Tongue (tissue), 3 donors: ENCODE measurements at places on chromosomes 12 and 14.

DNA sequence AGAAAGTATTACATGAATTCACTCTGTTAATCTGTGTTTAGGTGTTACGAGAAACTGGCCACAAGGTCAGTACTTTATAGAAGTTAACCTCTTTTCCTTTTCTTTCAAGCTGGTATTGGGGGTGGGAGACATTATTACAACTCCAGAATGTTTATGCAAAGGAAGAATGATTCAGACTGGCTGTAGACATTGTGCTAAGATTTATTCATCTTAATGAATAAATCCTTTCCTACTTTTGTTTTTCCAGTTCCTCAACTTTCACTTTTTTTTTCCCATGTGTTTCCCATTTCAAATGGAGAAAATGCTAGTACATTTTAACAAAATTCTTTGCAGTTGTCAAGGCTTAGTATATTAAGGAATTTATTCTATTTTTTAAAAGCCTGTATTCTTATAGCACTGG, 1.3 kb downstream of the OTOGL start:
- peak; percentile 22 for DNase-seq

GRCh38 chr14:36069535-36069900, 107.0 kb downstream of the PTCSC3 start:
- peak; percentile 37 for DNase-seq

GRCh38 chr14:90987140-90987539, 73.3 kb downstream of the RPS6KA5 start:
- DNase-seq = no peak

- no peak for DNase-seq
These were observed 6.1 kb downstream of the RAPGEF3 start for GRCh38 chr12:47752552-47752951.

GRCh38 chr14:69002069-69002468, 23.0 kb upstream of the ACTN1 start:
- DNase-seq = no peak

GRCh38 chr12:51639361-51639760, 48.3 kb downstream of the SCN8A start:
- DNase-seq = no peak

GRCh38 chr14:73753887-73754795, 40.0 kb upstream of the PNMA1 start:
- peak; percentile 83 for DNase-seq

DNA sequence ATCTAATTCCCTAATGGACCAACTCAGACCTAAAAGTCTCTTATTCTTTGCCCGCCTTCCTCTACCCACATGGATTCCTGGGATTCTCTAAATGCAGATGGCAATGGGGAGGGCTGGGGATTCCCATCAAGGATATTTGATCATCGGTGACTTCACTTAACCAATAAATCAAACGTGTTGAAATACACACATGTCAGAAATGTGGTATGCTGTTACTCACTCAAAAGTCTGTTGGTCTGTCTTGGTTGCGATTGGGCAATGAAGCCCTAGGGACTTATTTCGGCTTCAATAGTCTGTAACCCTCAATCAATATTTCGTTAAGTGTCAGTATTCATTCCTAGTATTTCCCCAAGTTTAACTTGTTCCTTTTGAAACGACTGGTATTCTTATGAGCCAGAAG, 117.2 kb upstream of the DIO3 start:
- DNase-seq = no peak

GRCh38 chr12:76247026-76247646, 101.1 kb downstream of the BBS10 start:
- peak; percentile 63 for DNase-seq

DNA sequence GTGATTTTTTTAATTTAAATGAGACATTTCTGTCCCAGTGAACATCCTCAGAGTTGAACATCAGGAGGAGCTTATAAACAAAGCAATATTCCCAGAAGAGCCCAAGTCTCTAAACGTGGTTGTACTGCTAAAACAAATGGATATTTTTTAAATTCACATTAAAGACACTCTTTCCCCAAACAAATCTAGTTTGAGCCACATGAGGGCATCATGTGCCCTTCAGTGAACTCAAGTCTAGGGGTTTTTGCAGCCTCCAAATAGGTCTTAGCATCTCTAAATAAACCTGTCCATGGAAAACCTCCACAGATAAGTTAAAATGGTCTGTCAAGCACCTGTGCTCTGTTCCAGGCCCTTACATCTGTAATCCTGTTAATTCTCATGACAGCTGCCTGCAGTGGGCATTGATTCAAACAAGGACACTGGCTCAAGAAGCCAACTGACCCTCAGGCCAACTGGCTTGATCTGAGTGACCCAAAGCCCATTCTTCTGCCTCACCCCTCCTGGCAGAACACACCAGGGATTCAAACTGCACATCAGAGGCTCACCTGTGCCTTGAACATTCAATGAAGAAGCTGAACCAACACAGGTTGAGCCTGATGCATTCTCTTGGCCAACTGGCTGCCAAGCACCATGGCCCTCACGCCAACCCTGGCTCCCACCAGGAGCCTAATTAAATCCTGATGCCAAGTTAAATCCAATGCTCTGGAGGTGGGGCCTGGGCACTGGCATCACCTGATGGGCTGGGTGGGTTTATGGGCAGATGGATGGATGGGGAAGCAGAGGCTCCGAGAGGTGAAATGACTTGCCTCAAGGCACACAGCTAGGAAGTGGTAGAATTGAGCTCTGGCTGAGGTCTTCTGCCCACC, 8.6 kb downstream of the ISCU start:
- DNase-seq = peak; percentile 66

DNA sequence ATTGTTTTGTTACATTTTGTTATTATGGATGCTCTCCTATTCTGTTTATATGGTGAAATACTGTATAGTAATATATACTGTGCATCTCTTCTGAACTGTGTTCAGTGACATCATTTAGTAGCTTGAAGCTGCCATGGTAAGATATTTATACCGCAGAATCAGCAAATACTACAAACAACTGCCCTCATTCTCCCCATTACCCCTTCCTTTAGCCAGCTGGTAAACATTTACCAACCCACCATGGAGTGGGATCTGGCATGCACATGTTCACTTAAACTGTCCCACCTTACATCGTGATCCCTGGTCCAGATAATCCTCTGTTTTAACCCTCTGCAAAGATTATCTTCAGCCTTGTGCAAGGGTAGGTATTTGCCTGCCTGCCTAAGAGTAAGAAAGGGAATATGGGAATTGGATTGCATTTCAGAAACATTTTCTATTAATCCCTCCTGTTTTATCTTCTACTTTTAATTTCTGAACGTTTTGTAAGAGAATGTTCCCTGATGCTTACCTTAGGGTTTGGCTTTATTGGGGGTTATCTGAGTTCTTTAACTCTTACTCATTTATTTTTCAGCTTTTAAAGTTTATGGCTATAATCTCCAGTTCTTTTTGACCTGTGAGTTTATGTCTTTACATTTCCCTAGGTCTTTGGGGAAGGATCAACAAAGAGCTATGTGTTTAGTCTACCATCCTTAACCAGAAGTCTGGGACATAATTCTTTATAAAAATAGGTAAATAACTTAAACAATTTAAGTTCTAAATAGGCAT, 46.5 kb downstream of the FBXO34 start:
- no peak for DNase-seq

DNA sequence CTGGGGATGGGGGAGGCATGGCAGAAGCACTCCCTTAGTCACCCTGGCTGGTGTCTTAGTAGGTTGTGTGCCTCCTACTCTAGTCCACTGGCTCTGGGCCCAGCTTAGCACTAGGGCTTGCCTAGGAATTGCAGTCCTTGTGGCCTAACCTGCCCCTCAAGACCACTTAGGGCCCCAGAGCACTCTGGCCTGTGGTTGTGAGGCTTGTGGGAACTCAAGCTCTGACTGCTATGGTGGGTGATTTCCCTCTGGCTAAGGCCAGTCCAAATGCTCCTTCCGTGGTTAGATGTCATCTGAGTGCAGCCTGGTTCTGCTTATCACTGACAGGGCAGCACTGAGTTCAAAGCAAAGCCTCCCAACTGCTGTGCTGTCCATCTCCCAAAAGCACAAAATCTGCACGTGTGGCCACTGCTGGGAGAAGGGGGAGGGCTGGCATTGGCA, 20.2 kb downstream of the FGD4 start:
- peak; percentile 26 for DNase-seq

- DNase-seq = no peak
These were observed 115.2 kb upstream of the PELI2 start for GRCh38 chr14:56002876-56003625.

- DNase-seq = no peak
These were observed 319.5 kb upstream of the SFSWAP start for GRCh38 chr12:131391399-131391798.

- no peak for DNase-seq
These were observed 58.4 kb downstream of the LLPH start for GRCh38 chr12:66072135-66072534.

- no peak for DNase-seq
These were observed 16.9 kb upstream of the BEGAIN start for GRCh38 chr14:100604121-100604501.

- DNase-seq = no peak
These were observed 485 bp downstream of the SENP1 start for GRCh38 chr12:48105321-48105866.

DNA sequence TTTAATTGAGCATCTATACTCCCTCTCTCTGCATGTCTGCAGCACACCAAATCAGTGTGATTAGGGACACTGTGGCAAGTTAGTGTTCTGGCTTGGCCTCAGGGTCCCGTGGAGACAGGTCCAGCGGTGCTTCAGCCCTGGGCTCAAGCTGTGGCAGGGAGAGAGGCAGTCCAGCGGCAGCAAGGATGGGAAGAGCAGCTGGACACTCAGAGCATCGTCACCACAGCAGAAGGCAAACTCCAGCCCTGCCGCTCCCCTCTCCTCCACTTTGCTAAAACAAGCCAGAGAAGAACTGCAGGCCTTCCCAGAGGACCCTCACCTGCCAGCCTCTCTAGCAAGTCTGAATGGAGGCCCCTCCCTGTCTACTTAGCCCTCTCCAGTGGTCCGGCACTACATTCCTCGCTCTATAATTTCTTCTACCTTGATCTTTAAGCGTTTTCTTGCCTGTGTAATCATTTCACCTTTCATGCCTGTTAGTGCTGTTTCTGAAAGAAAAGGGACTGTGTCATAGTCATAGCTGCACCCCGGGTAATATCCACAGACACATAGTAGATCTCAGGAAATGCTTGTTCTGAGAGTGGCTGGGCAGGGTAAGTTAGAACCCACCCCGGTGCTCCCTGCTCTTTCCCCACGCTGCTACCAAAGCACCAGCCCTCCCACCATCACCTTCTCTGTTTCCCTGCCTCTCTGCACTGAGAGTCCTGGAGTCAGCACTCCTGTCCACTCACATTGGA, 22.1 kb downstream of the ZFP36L1 start:
- DNase-seq = no peak

GRCh38 chr14:67392800-67393199, 19.2 kb downstream of the PLEK2 start:
- no peak for DNase-seq

DNA sequence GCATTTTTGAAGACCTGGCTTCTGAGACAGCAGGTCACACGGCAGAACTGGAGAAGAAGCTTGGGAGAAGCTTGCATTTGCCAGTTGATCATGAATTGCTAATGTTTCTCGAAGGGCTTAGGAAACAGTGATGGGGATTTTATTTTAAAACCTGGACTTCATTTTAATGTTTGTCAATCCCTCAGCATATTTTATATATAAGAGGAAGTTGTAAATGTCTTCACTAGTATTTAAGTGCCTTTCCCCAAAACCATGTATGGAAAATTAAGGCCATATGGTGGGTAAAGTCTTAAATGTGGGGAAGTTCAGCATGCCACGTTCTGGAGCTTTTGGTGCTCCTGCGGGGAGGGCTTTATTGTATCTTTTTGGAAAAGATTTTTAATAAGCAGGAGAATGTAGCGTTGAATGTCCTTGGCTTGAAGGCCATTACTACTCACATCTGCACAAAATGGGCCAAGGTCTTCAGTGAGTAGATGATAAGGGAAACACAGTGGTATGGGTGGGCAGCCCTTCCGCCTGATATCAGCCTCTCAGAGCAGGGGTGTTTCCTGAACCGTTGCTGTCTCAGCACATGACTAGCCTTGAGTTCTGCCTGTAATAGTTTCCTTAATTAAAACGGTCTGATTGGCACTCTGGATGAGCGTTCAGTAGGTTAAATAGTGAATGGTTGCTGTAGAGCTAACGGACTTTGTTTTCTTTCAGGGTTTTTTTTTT, 511.4 kb downstream of the PCNX1 start:
- DNase-seq = no peak

- no peak for DNase-seq
These were observed 42.3 kb downstream of the ARMH4 start for GRCh38 chr14:58109744-58110143.

- no peak for DNase-seq
These were observed 26.5 kb upstream of the PPP1R12A start for GRCh38 chr12:79961411-79961810.

GRCh38 chr12:126949558-126949957, 1317.4 kb upstream of the TMEM132C start:
- DNase-seq = no peak
